ENCODE measurements at places on chromosomes 4 and X.

DNA sequence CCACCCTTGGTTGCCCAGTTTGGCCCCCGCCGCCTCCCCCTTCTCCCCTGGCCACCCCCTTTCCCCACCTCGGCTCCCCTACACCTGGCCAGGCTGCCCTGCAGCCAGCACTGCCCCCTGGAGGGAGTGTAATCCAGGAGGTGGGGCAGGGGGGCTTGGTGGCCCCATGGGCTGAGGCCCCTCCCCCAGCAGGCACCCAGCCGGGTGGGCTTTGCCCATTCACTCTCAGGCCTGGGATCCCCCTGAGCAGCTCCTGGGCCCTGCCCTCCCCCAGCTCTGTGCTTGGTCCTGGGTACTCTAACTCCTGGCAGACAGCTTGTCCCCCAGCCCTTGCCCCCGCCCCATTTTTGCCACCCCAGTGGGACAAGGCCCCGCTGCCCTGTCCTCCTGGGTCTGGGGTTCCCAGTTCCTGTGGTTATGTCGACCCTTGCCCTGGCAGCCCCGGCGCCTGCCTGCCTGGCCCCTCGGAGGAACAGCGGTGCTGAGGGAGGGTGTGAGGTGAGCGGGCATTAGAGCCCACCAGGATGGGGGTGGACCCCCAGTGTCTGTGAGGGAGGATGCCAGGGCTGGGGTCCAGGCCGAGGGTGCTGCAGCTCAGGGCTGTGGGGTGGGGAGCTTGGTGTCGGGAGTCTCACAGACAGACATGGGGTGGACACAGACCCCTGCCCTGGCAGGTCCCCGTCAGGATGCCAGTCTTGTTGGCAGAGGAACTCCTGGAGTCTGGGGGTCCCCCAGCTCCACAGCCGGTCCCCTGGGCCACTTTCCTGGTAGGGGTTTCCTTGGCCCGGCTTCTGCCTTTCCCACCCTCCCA lies 10.2 kb downstream of the NAT8L start:
- DNase-seq = no peak

DNA sequence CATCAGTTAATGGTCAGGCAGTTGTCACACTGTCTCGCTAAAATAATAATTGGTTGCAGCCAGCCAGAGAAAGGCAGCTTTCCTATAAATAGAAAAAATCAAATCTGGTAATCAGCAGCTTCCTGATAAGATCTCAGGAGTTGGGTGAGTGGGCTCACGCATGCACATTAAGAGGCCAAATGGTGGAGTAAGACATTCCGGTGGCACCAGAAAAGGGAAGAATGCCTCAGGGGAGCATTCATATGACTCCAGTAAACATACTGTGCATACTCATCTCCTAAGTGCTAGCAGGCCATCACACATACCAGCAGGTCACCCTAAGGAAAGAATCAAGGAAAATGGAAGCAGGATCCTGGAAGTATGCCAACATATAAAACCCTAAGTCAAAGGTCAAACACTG lies 40.1 kb downstream of the UGT2B15 start:
- no peak for DNase-seq

DNA sequence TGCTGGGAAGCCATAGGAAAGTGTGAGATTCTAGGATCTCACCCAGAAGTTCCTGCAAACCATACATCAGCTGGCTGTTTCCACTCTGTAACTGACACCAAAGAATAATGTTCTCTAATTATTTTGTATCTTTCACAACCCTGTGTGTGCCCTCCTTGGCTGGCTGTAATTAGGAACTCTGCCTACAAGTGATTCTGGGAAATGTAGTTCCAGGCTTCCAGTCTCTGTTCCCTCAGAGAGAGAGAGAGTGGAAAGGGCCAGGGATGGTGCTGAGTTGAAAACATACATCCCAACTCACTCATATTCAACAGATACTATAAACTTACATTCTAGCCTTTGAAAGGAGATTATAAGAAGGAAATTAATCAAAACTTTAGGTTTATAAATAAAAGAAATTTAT lies 57.5 kb upstream of the C1QTNF7 start:
- no peak for DNase-seq

GRCh38 chr4:98383431-98384106 lies 122.4 kb downstream of the RAP1GDS1 start:
- no peak for DNase-seq

DNA sequence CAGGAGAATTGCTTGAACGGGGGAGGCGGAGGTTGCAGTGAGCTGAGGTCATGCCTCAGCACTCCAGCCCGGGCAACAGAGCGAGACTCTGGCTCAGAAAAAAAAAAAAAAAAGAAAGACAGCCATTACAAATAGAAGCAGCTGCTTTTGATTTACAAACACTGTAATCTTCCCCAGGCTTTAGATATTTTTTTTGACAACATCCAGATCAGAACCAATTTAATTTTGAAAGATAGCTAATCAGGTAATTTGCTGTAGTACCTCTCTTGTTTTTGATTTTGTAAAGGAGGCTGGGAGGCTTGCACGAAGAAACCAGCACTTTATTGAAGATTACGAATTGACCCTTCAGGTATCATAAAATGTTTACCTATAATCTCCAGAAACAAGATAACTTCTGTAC lies 107.0 kb downstream of the LDB2 start:
- no peak for DNase-seq

- no peak for DNase-seq
Observed at GRCh38 chrX:88612870-88613329, 134.1 kb upstream of the CPXCR1 start.

DNA sequence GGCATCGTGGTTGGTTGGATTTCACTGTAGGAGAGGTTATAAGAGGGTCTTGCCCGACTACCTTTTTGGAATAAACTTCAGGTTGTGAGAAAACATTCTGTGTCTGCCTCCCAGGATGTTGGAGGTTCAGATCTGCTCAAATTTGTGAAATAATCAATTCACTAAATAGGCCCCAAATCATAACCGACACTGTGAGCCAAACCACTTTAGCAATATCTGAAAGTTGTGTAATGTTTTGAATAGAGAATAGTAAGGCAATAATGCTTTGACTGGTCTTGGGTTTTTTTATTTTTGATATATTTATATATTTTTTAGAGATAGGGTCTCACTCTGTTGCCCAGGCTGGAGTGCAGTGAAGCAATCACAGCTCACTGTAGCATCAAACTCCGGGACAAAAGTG lies 131.2 kb downstream of the GLRA3 start:
- DNase-seq = no peak

DNA sequence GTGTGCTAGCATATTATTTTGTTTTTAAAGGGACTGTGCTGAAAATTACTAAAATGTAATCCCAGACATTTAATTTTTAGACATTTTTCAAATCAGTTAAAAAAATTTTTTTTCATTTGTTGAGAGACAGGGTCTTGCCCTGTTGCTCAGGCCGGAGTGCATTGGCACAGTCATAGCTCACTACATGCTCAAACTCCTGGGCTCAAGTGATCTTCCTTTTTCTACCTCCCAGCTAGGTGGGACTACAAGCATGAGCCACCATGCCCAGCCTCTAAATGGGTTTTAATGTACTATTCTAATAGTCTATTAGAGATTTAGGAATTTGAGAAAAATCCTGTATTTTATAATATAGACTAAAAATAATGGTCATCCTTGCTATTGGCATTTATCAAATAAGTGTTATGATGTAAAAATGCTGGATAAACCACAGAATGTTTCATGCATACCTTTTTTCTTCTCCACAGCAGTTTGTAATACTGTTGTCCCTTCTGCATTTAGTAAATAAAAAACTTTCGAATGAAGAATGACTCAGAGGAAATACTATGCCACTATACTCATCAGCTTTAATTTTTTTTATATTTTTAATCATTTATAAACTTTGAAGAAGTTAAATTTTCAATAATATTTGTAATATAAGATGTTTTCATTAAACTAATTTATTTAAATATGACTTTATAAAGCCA lies 29.9 kb downstream of the CPEB2 start:
- peak; percentile 62 for DNase-seq

DNA sequence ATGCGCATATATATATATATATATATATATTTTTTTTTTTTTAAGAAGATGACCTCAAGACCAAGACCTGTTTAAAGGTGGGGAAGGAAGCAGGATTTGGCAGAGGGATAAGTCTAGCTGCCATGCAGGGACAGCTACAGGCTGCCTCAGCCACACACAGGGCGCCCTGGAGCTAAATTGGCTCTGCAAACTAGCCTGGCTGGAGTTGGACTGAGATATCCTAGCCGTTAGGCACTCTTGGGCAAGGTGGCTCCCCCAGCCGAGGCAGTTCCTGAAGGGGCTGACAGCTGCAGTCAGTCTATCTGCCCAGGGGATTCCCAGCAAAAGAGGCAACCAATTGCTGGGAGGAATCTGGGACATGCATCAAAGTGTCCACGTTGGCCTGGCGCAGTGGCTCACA lies 21.9 kb downstream of the TRIML1 start:
- DNase-seq = no peak

- DNase-seq = peak; percentile 42
Observed at GRCh38 chr4:146340798-146341197, 126.5 kb downstream of the REELD1 start.

GRCh38 chr4:158818560-158819140 lies 49.8 kb downstream of the FNIP2 start:
- DNase-seq = no peak

GRCh38 chrX:39854772-39855747 lies 242.7 kb downstream of the BCOR start:
- no peak for DNase-seq

- DNase-seq = no peak
Observed at GRCh38 chrX:145861818-145862217, 44.2 kb downstream of the SLITRK2 start.

DNA sequence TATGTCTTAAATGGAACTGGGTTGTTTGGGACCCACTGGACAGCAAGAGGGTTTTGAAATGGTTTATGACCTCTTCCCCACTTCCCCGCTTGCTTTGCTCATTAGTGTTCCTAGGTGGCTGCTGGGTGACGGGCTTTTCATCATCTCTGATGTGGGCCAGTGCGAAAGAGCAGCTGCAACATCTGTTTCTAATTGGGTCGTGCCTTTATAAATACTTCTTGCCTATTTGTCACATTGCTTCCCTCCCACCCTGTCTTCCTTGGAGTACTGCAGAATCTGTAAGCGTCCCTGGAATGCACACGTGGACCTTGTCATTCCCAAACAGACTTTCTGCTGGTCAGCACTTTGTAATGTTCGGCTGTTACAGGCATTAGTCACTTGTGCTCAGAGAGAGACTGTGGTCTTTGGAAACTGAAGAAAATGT lies 35.2 kb downstream of the SEPTIN11 start:
- DNase-seq = peak; percentile 100

GRCh38 chr4:143291314-143291713 lies 45.4 kb upstream of the GAB1 start:
- no peak for DNase-seq

GRCh38 chr4:140020457-140021361 lies 133.3 kb downstream of the MAML3 start:
- no peak for DNase-seq

DNA sequence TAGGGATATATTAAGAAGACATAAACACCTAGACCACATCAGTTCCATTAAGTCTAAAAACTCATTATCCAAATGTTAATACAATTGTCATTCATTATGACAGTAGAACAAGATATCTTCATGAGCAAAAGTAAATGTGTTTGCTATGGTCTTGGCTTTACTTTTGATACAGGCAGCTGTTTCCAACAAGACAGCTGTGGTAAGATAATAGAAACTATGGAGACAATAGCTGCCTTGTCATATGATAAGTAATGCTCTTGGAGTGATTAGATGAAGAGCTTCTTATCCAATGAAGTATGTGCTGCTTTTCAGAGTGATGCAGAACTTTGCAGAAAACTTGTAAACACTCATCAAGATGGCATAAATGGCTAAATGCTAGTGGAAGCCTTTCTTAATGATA lies 1066.0 kb downstream of the FSTL5 start:
- DNase-seq = no peak

GRCh38 chr4:26074712-26075430 lies 160.9 kb downstream of the SMIM20 start:
- no peak for DNase-seq

GRCh38 chr4:177391287-177391686 lies 51.0 kb downstream of the AGA start:
- peak; percentile 6 for DNase-seq

DNA sequence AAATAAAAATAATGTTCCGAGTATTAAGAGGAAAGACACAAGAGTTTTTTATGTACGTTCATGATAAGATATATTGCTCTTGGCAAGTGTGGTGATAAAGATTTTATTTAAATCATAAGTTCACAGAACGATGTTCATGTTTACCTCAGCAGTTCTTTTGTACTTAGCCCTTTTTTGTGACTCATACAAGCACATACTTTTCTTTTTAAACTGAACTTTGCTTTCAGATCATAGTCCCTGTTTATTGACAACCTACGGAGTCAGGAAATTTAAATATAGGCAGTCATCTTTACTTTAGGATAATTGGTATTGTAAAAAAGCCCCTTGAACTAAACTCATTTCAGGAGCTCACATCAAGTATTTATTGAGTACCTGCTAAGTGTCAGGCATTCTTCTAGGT lies 1.3 kb upstream of the CTSO start:
- DNase-seq = no peak

DNA sequence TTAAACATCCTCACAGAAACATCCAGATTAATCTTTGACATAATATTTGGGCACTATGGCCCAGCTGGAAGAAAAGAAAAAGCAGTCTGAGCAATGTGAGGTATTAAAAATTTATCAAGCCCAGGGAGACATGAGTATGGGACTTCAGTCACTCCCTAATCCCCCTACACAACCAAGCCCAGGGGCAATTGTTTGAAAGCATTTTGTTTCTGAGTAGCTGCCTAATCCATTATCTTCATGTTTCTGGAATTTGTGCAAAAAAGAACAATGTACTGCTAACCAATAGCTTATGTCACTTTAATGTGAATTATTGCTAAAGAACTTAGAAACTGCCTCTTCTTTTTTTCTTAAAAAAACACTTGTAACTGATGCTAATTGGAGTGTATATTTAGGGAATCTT lies 360.7 kb downstream of the TEX13C start:
- DNase-seq = no peak

GRCh38 chr4:6889101-6889735 lies 20.4 kb upstream of the TBC1D14 start:
- no peak for DNase-seq

DNA sequence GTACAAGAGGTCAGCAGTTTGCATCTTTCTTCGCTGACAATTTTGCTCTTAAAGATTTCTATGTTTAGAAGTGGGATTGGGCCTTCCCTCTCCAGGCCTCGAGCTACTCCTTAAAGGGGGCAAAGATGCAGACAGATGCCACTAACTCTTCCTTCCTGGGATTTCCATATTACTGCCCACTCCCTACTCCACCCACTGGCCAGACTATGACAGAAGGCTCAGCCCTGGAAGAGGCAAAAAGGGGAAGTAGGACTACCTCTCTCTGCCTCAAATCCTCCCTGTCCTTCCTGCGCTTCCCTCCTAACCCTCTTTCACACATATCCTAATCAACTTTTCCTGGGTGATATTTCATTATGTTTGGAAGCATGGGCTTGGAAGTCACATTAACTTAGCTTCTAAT lies 58.3 kb downstream of the EVC2 start:
- no peak for DNase-seq

DNA sequence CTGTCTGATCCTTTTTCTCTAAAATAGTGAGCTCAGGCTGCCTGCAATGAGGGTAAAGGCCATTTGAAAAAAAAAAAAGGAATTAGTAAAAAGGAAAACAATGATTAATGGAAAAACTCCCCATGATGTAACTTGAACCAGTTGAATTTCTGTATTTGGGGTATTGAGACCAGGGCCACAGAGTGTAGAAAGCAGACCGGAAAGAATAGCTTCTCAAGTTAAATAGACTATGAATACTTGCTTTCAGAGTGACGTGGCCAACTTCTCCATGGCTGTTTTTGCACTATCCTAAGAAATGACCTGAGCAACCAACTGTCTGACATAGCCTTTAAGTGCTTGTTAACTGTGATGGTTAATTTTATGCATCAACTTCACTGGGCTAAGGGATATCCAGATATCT lies 222.1 kb upstream of the INTU start:
- DNase-seq = peak; percentile 2
